ENCODE measurements at places on chromosomes 6 and 20.

GRCh38 chr20:41345729-41346067 lies 5.1 kb downstream of the LPIN3 start:
- no peak for DNase-seq

DNA sequence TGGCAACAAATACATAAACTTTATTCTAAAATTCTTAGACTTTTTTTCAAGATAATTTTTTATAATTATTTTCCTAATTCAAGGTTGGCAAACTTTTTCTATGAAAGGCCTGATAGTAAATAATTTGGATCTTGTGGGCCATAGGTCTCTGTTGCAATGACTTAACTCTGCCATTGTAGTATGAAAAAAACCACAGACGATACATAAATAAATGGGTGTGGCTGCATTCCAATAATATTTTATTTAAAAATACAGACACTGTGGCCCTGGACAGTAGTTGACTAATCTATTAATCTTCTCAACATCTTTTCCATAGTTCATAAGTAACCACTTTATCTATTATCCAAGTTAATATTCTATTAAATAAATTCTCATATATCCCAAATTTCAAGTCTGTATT lies 281.1 kb downstream of the SYNE1 start:
- no peak for DNase-seq

GRCh38 chr6:6925391-6926164 lies 182.2 kb upstream of the RREB1 start:
- DNase-seq, result no peak

- DNase-seq, result peak; percentile 73
Observed at GRCh38 chr20:56359212-56360132, 698 bp downstream of the FAM210B start.

DNA sequence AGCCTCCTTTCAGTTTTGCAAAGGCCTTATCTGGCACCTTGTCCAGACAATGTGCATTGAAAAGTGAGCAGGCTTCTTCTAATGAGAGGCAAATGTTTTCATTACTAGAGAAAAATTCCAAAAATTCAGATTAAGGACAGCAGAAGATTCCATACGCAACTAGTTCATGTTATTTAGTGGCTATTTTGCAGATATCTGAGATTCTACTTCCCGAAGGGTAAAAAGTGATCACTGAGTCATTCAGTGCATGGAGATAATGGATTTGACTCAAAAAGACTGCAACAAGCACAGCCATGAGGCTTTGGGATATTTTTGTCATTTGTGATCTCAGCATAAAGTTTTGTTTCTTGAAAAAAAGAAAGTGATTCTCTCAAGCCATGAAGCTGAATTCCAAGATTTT lies 29.9 kb downstream of the METTL24 start:
- DNase-seq, result no peak

- DNase-seq, result no peak
Observed at GRCh38 chr6:74735304-74735703, 470.5 kb downstream of the COL12A1 start.

DNA sequence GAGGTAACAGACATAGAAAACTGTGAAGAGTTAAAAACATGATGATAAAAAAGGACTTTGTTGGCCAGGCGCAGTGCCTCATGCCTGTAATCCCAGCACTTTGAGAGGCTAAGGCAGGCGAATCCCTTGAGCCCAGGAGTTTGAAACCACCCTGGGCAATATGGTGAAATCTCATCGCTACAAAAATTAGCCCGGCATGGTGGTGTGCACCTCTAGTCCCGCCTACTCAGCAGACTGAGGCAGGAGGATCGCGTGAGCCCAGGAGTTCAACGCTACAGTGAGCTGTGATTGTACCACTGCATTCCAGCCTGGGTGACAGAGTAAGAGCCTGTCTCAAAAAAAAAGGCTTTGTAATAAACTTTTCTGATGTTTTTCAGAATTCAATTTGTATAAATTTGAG lies 60.1 kb downstream of the GFOD1 start:
- DNase-seq, result no peak

DNA sequence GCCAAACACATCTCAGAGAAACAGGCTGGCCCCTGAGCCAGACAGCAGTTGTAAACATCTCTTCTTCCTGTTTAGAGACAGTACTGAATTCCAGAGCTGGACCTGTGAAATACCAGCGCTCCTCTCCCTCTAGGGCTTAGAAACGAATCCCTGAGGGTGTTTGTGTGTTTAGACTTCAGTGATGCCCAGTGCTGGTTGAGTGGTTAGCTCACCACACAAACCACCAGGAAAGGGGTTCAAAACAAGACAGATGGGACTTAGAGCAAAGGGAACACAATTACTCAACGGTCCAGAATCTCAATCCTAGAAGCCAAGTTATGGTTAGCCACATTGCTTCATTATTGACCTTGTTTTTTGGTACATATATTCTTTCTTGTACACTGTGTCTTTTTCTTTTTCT lies 108.7 kb upstream of the TMEM170B start:
- DNase-seq, result peak; percentile 41

DNA sequence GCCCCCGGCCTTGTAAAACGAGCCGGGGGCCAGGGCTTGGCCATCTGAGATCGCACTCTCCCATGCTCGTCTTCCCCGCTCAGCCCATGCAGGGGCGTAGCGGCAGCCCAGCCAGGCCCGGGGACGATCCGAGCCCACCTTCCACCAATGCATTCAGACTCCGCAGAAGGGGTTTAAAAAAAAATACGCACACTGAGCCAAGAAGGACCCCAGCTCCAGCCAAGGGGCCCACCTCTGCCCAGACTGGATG lies 320 bp downstream of the GSTA4 start:
- no peak for DNase-seq

DNA sequence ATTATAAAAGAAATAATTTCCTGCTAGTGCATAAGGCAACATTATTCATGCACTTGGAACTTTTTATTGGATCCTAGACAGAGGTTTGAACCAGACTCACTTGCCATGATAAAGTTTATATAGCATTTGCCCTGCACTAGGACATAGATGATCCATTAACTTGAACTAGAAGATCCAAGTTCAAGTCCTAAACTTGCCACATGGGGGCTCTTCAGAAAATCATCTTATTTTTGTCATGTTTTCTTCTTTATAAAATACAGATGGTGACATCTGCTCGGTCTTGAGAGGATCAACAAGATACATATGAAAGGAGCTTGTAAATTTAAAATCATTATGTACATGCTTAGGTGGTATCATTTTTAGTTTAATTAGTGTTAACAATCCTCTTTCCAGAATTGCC lies 94.5 kb downstream of the SIM1 start:
- no peak for DNase-seq

DNA sequence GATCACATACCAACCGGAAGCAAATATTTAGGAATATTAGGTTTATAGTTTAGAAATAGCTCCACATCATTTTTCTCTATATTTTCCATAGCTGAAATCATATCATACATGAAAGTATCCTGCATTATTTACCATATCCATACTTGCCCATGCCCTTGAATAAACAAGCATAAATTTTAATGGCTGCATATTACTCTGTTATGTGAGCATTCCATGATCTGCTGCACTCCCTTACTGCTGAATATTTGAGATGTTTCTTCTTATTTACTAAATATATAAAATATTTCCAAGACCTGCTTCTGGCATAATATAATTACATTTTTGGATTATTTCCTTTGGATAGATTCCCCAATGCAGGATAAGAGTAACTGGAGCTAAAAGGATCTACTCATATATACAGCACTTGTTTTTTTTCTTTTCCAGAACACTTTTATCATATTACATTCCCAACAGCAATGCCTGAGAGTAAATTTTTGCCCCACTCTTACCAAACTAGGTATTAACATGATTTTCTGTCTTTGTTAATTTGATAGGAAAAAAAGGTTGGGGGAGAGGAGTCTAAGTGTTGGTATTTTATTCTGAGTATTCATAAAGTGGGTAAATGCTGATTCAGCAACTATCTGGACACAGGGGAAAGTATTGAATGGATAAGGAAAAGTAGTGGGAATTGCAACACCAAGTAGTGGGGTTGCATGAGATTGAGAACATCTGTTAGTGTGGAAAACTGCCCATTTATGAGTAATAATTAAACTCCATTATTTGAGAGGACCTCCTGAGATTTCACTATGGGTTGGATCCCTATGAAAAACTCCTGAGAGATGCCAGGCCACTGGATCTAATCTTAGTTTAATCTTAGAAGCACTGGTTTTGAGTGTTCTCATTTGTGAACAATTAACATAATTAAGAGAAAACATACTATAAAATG lies 76.0 kb downstream of the MAN1A1 start:
- no peak for DNase-seq

DNA sequence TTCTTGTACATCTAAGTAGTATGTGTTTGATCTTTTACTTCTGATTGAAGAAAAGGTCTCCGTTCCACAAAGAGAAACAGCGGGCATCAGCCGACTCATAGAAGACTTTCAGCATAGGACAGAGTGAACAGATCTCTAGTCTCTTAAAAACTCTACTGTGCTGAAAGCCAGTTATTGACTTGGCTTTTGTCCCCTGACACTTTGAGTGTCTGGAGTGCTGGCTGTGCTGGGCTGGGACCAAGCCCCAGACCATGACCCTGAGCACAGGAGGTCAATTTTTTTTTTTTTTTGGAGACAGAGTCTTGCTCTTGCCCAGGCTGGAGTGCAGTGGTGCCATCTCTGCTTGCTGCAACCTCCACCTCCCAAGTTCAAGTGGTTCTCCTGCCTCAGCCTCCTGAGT lies 27.8 kb downstream of the MYBL2 start:
- no peak for DNase-seq

DNA sequence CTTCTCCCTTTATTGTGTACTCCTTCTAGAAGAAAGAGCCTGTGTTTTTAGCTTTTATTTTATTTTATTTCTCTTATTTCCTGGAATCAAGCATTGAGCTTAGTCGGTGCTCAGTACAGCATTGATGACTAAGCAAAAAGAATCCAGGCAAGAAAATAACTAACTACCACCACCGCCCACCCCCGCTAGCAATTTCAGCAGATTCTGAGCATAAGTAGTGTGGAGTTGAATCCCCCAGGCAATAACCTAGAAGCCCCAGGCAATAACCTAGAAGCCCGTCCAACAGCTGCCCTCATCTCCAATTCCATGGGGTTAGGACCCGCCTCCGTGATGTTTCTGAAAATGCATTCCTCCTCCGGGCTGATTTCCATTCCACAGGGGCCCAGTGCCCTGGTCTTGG lies 258.0 kb upstream of the TAB2 start:
- no peak for DNase-seq

DNA sequence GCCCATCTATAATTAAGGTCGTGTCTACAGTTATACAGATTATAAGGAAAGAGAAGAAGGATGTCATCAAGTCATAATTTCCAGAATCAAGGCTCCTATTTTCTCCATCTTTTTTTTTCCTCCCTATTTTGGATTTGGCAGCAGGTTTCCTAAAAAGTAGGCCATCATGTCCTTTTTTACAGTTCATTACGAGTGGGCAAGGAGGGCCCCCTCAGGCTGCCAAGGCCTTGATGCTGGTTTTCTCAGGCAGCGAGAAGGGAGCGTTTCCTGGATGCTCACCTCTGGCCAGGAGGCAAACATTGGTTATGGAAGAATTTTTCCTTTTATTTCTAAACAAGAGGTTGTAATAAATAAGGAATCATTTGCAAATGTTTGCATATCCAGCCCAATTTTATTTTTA lies 414.6 kb downstream of the DHX35 start:
- no peak for DNase-seq

DNA sequence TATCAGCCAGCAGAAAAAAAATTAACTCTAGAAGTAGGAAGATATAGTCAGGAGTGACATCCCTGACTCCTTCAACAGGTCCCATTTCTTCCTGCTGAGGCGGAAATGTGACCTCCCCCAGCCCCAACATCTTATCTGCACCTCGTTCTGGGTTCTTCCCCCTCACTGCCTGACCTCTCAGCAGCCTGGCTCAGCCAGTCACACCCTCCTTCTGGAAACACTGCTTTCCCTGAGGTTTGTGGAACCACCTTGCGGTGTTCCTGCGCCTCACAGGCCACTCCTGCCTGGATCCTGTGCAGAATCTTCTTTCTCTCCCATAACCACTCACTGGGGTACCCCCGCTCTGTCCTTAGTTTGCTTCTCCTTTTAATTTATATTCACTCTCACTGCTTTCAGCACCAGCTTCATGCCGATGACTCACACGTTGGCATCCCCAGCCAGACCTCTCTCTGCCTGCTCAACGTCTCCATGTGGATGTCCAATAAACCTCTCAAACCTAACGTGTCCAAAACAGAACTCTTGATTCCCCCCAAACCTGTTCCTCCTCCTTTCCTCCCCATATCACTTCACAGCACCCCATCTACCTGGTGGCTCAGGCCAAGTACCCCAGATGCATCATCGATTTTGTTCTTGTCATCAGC lies 222.8 kb upstream of the PLN start:
- DNase-seq, result peak; percentile 1

GRCh38 chr6:119917186-119917585 lies 567.6 kb upstream of the MAN1A1 start:
- DNase-seq, result no peak

- no peak for DNase-seq
Observed at GRCh38 chr20:25453035-25453810, 45.8 kb downstream of the GINS1 start.

DNA sequence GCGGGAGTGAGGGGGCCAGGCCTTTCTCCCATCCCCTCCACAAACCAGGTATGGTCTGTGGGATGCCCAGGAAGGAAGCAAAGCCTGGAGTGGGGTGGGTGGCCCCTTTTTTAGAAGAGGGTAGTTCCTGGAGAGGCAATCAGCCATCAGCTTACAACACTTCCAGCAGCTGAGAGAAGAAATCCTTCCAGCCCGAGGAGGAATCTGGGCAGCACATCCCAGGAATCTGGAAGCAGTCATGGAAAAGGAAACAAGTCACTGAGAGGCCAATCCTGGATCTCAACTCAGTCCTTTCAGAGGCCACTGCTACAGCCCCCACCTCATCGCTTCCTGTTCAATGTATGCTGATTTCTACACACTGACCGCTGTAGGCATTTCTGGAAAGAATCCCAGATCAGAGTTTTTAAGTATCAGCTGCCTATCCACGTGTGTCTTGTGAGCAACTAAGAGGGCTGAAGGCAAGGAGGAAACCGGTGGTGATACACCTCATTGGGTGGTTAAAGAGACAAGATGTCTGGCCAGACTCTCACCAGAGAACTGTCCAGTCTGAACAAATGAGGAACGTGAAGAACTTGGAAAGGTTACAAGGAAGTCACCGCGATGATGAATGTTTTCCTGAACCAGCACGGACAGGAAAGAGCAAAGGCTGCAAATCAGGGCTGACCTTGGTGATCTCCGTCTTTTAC lies 92.9 kb upstream of the SHLD1 start:
- DNase-seq, result peak; percentile 69

DNA sequence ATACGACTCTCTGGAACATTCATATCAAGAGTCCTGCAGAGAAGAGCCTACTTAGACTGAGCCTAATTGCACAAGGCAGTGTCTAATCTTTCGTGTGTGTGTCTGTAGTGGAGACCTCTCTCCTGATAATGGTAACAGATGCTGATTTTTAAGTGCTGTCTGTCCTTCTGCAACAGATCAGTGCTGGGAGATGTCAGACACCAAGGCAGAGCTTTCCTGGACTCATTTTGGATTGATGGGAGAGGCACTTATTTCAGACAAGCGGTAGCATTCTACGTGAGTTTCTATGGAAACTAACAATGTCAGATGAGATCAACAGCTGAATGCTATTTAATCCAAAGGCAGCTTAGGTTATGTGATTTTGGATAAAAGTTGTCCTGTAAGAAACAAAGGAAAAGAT lies 167.6 kb downstream of the PLCB4 start:
- DNase-seq, result no peak

- DNase-seq, result no peak
Observed at GRCh38 chr6:107409942-107410341, 49.4 kb downstream of the PDSS2 start.

Measured in H54 (cell line).